Mammary epithelial cell (primary cell): ENCODE measurements at places on chromosomes 11 and 22.
A peak's percentile ranks its signal among the peaks of the same experiment; 100 is the strongest.

DNA sequence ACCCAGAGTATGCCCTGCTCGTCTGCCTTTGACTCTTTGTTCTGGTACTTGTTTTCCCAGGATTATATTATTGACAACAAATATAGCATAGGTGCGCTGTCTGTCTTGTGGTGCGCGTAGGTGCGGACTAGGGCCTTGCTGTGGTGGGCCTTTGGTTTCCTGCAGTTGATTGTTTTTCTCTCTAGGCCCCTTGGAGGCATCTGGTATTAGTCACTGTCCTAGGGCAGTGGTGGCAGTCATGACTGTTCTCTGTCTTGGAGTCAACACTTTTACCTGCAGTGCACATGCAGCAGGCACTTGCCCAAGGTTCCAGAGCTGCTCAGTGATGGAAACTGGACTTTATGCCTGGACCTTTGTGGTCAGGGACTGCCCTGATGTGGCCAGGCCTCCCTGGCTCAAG lies 18.6 kb downstream of the PPP6R2 start:
- no peak for DNase-seq

- DNase-seq, result no peak
Measured at GRCh38 chr11:12149672-12150225, 39.4 kb downstream of the MICAL2 start.

GRCh38 chr11:130780437-130780836 lies 135.8 kb downstream of the SNX19 start:
- DNase-seq, result no peak

DNA sequence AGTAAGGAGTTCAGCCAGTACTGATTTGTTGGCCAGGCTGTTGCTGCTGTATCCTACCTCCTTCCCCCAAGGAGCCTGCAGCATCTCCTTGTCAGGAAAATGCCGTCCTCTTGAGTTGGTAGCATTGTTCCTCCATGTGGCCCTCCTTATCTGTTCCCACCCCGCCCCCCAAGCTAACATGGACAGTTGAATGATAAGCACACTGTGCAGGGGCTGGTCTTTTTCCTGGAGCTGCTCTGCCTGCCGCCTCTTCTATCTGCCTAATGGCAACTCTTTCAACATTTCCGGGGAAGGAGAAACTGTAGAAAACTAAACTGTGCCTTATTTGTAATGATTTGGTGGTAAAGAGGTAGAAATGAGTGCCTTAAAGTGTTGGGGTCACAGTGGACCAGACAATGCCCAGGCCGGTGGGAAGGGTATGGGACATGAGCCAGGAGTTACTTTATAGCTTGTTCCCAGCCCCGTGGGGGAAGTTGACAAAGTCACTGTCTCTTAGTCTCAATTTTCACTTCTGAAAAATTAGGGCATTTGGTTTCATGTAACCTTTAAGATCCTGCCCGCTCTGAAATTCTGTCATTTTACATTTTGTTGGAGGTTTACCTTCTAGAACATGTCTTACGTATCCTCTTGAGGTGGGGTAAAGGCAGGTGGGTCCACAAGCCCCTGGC lies 4.5 kb downstream of the FAM118A start:
- DNase-seq, result no peak

- DNase-seq, result no peak
Measured at GRCh38 chr11:9266132-9266736, 1.1 kb upstream of the DENND5A start.

GRCh38 chr11:69178819-69179482 lies 23.2 kb downstream of the SMIM38 start:
- DNase-seq, result no peak

- DNase-seq, result no peak
Measured at GRCh38 chr22:46609175-46609690, 11.0 kb upstream of the GRAMD4 start.

- peak; percentile 43 for DNase-seq
Measured at GRCh38 chr11:66022401-66023185, 3.7 kb downstream of the CATSPER1 start.

- DNase-seq, result no peak
Measured at GRCh38 chr11:28483072-28483867, 375.1 kb downstream of the METTL15 start.
